Fibroblast of skin of back (primary cell): ENCODE measurements at places on chromosomes 2 and 18.

DNA sequence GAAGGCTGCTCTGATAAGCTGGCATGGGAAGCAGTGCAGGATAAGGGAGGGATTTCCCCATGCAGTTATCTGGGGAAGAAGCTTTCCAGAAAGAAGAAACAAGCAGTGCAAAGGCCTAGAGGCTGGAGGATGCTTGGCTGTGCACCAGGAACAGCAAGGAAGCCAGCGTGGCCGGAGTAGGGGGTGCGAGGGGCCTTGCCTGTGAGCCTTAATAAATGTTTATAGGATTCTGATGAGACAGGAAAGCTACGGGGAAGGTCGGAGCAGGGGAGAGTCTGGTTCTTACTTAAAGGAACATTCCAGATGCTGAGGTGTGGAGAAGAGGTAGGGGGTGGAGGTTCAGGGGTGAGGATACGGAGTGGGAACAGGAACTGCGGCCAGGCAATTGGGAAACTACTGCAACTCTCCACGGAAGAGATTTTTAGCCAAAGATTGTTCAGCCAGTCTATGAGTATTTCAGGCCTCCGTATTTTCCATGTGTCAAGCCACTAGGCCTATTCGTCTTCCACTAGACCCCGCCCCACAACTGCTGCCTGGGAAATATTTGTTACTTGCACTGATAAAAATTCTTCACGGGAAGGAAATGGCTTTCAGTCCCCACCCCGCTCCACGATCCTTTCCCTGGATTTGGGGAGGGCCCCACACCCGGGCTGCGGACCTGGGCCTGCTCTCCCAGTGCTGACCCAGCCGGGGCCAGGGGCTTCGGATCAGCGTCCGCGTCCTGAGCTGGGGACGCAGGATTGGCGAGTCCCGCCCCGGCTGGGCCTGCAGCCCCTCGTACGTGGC lies 516 bp downstream of the EIF2AK2 start:
- peak; percentile 63 for DNase-seq

DNA sequence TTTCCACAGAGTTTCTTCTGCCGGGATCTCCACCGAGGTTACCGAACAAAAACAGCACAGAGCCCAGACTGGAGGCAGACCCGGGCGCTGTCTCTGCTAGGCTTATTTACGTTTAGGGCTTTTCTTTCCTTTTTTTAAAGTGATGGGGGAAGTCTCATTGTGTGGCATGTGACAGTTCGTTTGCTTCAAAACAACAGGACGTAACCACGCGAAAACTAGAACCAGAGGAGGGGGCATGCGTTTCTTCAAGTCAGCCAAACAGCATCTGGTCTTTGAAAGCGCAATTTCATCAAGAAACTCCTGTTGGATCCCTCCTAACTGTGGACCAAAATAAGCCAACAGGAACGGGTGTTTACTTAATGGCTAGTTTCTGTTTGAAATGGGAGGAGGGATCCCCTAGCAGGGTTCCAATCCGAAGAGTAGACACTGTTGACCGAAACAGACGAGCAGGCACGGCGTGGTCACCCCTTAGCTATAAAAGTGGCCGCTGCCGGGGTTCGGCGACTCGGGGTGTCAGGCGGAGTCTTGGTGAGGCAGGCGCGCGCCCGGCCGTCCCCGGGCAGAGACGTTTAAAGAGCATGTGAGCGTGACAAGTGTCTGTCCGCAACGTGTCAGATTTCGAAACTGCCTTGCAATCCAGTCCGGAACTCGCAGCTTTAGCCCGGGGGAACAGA lies 997 bp upstream of the TGIF1 start:
- DNase-seq, result no peak

GRCh38 chr2:108243566-108243965 lies 3.8 kb downstream of the SULT1C3 start:
- no peak for DNase-seq

GRCh38 chr2:152200565-152201465 lies 25.3 kb upstream of the STAM2 start:
- peak; percentile 98 for DNase-seq

GRCh38 chr2:158670292-158670691 lies 124.8 kb upstream of the DAPL1 start:
- no peak for DNase-seq

DNA sequence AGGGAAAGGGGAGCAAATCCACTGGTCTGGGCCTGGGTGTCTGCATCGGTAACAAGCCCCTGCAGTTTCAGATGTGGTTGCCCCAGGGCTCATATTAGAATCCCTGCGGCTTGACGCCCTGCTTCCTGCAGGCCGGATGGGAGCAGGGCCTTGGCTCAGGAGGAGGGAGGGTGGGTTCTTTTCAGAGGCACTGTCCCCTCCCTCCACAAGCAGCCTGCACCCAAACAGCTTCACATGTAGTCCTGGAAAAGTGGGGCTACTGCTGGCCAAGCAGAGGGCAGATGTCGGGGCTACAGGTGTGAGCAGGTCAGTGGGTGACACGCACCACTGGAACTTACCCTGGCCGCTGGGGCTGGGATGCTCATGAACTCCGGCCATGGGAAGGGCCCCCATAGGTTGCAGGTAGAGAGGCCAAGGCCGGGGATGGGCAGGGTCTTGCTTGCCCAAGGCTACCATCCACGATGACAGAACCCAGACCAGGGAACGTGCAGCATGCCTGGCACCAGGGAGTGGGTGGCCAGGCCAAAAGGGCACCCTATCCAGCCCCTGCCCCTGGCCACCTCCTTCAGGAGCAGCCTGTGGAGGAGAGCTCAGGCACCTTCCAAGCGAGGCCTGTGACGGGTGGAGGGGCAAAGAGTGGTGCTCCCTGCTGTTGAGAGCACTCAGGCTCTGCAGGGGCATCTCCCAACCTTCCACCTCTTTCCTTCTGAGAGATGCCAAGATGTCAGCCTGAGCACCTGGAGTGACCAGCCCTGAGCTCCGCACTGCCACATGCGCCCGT lies 16.8 kb downstream of the ARID5A start:
- no peak for DNase-seq

GRCh38 chr2:146730882-146731281 lies 1113.9 kb upstream of the ACVR2A start:
- peak; percentile 12 for DNase-seq

DNA sequence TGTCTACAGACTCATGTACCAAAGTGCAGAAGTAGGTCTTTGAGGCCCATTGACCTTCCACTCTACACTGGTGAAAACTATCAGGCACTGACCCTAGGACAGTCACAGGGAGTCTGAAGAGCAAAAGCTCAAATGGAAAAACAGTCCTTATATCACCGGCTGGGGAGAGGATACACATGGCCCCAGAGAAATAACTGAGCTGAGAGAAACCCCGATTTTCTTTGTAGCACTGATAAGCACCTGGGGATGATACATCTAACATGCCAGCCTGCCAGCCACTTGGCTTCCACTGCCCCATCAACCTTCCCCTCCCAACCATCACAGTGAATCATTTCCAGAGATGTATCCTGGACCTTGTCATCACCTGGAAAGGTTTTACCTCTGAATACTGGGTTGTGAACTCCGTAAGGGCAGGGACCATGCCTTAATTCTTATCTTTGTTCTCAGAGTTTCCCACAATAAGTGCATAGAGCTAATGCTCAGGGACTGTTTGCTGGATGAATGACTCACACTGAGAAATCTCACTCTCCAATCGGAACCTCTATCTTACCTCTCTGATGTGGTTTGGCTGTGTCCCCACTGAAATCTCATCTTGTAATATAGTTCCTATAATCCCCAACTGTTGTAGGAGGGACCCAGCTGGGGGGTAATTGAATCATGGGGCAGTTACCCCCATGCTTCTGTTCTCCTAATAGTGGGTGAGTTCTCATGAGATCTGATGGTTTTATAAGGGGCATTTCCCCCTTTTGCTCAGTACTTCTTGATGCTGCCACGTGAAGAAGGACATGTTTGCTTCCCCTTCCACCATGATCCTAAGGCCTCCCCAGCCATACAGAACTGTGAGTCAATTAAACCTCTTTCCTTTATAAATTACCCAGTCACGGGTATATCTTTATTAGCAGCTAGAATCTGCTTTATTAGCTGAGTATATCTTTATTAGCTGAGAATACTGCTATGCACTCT lies 37.1 kb downstream of the EVA1A start:
- peak; percentile 65 for DNase-seq

DNA sequence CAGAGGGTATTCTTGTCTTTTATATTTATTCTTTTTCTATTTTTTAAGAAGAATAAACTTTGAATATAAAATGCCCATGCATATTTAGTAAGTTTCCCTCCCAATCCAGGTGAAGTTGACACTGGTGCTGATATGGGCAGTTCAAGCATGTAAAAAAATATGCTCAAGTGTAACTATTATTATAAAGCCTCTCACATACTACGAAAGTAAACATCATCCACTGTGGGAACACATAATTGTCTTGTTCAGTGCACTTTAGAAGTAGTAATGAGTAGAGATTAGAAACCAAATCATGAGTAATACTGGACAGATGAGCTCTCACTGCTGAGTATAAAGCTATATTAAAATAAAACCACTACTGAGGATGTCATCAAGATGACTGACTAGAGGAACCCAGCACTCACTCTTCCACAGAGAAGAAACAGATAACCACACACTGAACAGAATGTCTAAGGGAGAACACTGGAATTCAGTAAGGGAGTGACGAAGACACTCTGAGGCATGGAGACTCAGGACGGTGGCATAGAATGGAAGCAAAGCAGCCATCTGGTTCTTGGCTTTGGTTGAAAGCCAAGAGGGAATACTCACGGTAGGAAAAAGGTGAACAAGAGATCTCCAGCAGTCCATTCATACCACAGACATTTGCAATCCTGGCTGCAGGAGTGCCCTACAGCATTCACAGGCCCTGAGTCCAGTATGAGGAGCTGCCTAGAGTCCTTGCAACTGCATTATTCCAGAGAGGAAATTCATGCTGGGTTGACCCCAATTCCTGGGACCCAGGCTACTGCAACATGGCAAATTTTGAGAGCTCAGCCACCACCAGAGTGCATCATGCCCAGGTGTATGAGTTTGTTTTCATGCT lies 9.5 kb upstream of the FAM110C start:
- DNase-seq, result no peak

DNA sequence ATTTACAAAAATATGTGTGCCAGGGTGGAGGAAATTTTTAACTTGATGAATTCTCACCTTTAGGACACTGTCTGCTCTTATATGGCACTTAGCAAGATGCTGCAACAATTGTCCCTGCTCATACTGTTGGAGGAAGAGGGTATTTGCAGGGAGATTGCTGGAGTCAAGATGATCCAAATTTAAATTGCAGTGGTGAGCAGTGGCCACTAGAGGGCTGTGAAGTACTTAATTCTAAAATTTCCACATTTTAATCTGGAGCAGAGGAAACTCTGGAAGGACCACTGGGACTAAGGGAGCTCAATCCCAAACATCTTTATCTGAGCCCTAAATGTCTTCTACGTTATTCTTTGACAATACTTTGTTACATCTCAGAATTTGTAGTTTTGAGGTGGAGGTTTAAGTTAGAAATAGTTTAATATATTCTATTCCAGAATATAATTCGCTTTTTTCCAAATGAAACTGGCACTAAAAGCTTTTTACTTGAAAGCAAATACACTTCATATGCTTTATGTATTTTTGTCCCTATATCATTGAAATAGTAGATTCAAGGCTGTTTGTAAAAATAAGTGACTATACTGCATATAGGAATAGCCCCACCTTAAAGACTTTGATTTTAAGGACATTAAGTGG lies 33.0 kb upstream of the PTH2R start:
- peak; percentile 53 for DNase-seq

- no peak for DNase-seq
These were observed 33.8 kb downstream of the GPC1 start for GRCh38 chr2:240469239-240469636.
